ENCODE measurements at places on chromosomes 5 and 9.

- no peak for DNase-seq
Observed at GRCh38 chr9:114499528-114499927, 5.7 kb downstream of the WHRN start.

DNA sequence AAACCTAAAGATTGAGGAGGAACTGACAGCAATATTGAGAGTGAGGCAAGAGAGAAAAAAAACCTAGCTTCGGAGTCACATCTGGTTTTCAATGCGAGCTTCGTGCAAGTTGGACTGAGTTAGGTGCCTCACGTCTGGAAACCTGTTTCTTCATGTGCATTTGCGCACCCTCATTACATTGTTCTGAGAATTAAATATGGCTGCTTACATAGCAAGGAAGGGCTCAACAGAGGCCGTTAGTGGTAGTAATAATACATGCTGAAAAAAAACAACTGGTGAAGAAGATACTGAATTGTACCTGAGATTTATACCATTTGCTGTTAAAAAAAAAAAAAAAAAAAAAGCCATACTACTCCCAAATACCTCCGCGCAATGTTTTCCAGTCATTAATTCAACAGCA lies 18.6 kb downstream of the DNAJA1 start:
- DNase-seq, result no peak

DNA sequence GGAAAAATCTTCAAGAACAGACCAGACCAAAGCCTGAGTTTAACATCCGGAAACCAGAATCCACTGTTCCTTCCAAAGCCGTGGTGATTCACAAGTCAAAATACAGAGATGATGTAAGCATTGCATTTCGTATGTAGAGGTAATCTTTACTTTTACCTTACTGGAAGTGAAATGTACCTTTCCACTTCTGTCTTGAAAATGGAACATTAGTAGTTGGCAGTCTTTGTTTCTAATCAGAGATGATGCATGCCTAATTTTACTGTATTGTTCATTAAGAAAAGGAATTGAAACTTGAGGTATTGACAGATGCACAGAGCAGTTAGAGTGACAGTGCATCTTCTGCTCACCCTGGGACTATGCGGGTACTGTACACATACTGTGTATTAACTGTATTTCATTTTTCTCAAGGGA lies 34.6 kb downstream of the HABP4 start:
- DNase-seq, result no peak

DNA sequence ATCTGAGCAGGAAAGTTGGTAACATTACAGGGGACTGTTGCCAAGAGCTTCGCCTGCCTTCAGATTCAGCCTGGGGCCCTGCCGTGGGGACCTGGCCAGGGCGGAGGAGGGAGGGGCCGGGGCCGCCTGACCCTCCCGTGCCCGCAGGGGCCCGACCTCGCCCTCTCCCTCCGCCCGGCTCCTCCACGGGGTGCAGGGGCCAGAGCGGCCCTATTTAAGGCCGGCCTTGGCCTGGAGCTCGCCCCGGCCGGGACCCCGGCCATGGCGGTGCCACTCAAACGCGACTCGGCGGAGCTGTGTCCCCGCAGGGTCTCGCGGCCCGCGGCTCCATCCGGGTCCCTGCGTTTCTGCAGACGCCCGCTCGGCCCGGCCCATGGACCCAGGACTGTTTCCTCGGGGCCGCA lies 757 bp downstream of the TMEM250 start:
- DNase-seq, result no peak

DNA sequence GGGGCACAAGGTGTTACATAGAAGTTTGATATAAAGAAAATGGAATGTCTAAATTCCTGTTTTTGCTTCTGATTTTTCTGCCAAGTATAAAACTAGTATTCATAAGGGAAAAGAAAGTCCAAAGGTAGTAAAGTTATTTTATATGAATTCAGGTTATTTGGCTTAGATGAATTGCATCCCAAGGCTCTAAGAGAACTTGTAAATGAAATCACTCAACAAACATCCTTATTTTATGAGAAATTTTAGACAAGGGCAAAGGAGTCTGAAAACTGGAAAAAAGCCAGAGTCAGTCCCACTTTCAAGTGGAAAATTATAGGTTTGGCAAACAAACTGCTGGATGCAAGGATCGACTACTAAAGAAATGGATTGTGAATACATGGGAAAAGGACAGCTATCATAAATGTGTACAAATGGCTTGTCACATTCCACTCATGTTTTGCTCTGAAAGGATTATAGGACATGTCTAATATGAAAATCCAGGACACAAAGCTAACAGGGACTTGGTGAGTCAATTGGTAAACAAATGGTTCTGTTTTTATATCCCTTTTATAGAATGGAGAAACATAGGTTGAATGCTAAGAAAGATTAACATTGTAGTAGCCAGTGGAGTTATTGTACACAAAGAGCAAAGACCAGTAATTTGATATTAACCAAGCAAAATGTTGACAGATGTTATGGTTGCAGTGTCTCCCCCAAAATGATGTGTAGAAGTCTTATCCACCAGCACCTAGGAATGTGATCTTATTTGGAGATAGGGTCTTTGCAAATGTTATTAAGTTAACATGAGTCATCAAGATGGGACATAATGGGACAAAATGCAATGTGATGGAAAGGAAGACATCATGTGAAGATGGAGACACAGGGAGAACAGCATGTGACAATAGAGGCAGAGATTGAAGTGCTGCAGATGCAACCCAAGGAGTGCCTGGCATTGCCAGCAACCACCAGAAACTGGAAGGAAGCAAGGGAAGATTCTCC lies 495.7 kb downstream of the TLE1 start:
- no peak for DNase-seq

GRCh38 chr9:82152181-82152580 lies 163.6 kb downstream of the SPATA31D1 start:
- no peak for DNase-seq

- no peak for DNase-seq
Observed at GRCh38 chr9:113616621-113617496, 153.3 kb downstream of the RGS3 start.

- DNase-seq, result no peak
Observed at GRCh38 chr5:157182143-157182757, 1.6 kb downstream of the ITK start.

- no peak for DNase-seq
Observed at GRCh38 chr9:134180786-134181647, 16.7 kb upstream of the RNU6ATAC start.

DNA sequence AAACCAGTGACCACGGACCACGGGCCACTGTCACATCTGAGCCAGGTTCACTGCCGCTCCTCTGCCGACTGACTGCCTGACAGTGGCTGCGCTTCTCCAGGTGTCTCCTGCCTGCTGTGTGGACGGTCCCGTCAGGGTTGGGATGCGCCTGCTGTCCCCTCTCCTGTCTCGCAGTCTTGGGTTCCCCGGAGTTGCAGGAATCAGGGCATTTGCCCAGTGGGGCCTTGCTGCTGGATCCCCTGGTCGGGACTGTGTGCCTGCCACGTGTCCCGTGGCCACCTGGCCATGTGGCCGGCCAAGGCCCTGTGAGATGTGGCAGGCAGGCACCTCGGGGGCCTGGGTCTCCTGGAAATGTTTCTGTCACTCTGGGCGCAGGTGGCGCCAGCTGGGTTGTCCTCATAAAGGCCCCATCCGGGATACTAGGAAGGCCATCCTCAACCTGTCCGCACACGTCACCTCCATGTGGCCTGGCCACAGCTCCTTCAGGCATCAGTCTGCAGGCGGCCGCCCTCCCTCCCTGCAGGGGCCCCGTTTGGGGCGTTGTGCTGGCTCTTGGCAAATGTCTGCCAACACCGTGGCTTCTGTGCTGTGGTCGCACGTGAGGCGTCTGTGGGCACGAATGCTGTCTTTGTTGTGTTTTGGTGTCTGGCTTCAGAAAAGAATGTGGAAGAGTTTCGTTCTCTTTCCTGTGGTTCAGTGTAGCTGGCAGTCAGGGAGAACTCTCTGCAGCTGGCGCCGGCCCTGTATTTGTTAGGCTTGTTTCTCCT lies 6.4 kb upstream of the TOR4A start:
- no peak for DNase-seq

All from activated CD4-positive, alpha-beta T cell treated with anti-CD3 and anti-CD28 coated beads for 24 hours (primary cell).